Upper lobe of right lung (tissue), 1 donor: ENCODE measurements at places on chromosomes 1 and 21. TPM values are rescaled to one million over a fixed set of nuclear protein-coding genes. Genes with fewer than 3 reads are reported as not detected.
A peak's percentile ranks its signal among the peaks of the same experiment; 100 is the strongest.

- DNase-seq, result no peak
- no peaks in the 10 kb centered on the region for H3K36me3 ChIP-seq
- peaks cover 23% of the 10 kb centered on the region for H3K4me1 ChIP-seq
- no peaks in the 10 kb centered on the region for H3K27me3 ChIP-seq
- peak overlapping the region; percentile 95 for H3K27ac ChIP-seq
- H3K4me3 ChIP-seq, result peak overlapping the region; percentile 98
Measured at GRCh38 chr1:202143011-202143767, 1.3 kb downstream of the ARL8A start.

- no peaks in the 10 kb centered on the region for H3K27me3 ChIP-seq
- H3K4me3 ChIP-seq, result peak overlapping the region; percentile 79
- H3K4me1 ChIP-seq, result peaks cover 26% of the 10 kb centered on the region
- no peak for DNase-seq
Measured at GRCh38 chr1:44776730-44777068, 1.4 kb downstream of the RPS8 start.

GRCh38 chr1:89637496-89637895 is 4.6 kb downstream of the LRRC8C start:
- no peak for DNase-seq
- H3K4me1 ChIP-seq, result peaks cover 3% of the 10 kb centered on the region
- H3K4me3 ChIP-seq, result no peak overlapping the region
- no peaks in the 10 kb centered on the region for H3K36me3 ChIP-seq

The ADAMTS1 gene
- 122 TPM for total RNA-seq

- no peak overlapping the region for H3K27ac ChIP-seq
- no peaks in the 10 kb centered on the region for H3K27me3 ChIP-seq
- DNase-seq, result no peak
- H3K36me3 ChIP-seq, result no peaks in the 10 kb centered on the region
- H3K4me1 ChIP-seq, result no peaks in the 10 kb centered on the region
Measured at GRCh38 chr1:61461406-61462384, 263.2 kb downstream of the TM2D1 start.

GRCh38 chr1:187960125-187960638 is 1131.4 kb downstream of the PLA2G4A start:
- H3K36me3 ChIP-seq, result no peaks in the 10 kb centered on the region
- H3K27me3 ChIP-seq, result no peaks in the 10 kb centered on the region
- no peak for DNase-seq
- H3K4me3 ChIP-seq, result no peak overlapping the region
- H3K27ac ChIP-seq, result no peak overlapping the region
- H3K4me1 ChIP-seq, result no peaks in the 10 kb centered on the region

- H3K27ac ChIP-seq, result no peak overlapping the region
- no peaks in the 10 kb centered on the region for H3K4me1 ChIP-seq
- DNase-seq, result no peak
- H3K27me3 ChIP-seq, result no peaks in the 10 kb centered on the region
Measured at GRCh38 chr1:242674951-242675645, 150.6 kb upstream of the PLD5 start.

The LRRC38 gene
- 0.17 TPM for total RNA-seq

GRCh38 chr1:60066001-60066400 is 7.6 kb downstream of the C1orf87 start:
- no peaks in the 10 kb centered on the region for H3K4me1 ChIP-seq
- H3K27ac ChIP-seq, result no peak overlapping the region
- no peak for DNase-seq
- no peaks in the 10 kb centered on the region for H3K36me3 ChIP-seq

The BACE2 gene
- 20.9 TPM for total RNA-seq

GRCh38 chr1:8448911-8449661 is 131.2 kb downstream of the SLC45A1 start:
- no peak for DNase-seq
- no peaks in the 10 kb centered on the region for H3K27me3 ChIP-seq
- H3K27ac ChIP-seq, result peak overlapping the region; percentile 69
- peak overlapping the region; percentile 20 for H3K4me3 ChIP-seq
- peaks cover 20% of the 10 kb centered on the region for H3K4me1 ChIP-seq

The FAM72D gene
- 0.43 TPM for total RNA-seq

DNA sequence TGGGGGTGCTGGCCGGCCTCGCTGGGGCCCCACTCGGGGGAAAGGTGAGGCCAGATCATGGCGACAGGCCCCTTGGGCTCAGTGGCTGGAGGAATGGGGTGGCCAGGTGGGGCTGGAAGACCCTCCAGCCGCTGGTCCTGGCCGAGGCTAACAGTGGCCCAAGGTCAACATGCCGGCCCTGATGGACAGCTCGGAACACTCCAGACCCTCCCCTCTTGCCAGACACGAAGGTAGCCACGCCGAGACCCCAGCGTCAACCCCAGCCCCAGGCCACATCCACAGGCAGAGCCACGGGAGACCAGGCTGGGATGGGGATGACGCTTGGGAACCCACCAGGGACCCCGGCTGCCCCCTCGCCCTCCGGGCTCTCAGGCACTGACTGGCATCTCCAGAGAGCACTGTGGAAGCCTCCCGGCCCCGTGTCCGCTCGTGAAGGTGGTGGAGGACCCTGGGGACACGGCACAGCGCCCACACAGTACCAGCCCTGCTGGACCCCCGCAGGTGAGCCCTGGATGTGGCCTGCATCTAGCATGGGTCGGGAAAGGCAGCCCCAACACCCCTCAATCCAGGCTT is 905 bp upstream of the C1QTNF12 start:
- no peaks in the 10 kb centered on the region for H3K4me1 ChIP-seq
- peaks cover 11% of the 10 kb centered on the region for H3K27me3 ChIP-seq
- H3K36me3 ChIP-seq, result peaks cover 6% of the 10 kb centered on the region
- DNase-seq, result no peak

The FAM3B gene
- 5.2 TPM for total RNA-seq

DNA sequence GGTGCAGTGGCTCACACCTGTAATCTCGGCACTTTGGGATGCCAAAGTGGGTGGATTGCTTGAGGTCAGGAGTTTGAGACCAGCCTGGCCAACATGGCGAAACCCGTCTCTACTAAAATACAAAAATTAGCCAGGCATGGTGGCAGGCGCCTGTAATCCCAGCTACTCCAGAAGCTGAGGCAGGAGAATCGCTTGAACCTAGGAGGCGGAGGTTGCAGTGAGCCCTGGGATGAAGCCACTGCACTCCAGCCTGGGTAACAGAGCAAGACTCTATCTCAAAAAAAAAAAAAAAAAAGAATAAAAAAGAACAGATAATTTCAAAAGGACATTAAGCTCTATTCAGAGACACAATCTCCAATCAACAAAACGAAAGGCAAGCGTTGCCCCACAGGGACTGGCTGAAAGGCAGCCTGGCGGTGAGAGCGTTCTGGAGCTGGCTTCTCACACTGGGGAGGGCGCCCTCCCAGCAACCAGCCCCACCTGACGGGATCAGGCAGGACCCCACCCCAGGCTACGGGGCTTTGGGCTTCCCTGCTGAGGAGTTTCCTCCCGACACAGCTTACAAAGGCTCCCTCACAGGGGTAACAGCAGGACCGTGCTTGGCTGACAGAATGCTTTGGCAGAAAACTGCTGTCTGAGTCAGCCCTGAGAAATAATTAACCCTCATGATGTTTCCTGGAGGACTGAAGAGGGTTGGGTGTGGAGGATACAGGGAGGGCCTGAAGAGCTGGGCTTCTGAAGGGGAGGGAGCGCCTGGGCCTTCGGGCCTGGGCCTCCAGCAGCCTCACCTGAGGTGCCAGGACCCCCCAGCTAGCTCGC is 31.1 kb upstream of the SRP9 start:
- no peaks in the 10 kb centered on the region for H3K27me3 ChIP-seq
- H3K4me1 ChIP-seq, result peaks cover 18% of the 10 kb centered on the region
- DNase-seq, result peak; percentile 72
- H3K27ac ChIP-seq, result peak overlapping the region; percentile 79
- no peaks in the 10 kb centered on the region for H3K36me3 ChIP-seq
- peak overlapping the region; percentile 45 for H3K4me3 ChIP-seq

The E2F2 gene
- 0.32 TPM for total RNA-seq

DNA sequence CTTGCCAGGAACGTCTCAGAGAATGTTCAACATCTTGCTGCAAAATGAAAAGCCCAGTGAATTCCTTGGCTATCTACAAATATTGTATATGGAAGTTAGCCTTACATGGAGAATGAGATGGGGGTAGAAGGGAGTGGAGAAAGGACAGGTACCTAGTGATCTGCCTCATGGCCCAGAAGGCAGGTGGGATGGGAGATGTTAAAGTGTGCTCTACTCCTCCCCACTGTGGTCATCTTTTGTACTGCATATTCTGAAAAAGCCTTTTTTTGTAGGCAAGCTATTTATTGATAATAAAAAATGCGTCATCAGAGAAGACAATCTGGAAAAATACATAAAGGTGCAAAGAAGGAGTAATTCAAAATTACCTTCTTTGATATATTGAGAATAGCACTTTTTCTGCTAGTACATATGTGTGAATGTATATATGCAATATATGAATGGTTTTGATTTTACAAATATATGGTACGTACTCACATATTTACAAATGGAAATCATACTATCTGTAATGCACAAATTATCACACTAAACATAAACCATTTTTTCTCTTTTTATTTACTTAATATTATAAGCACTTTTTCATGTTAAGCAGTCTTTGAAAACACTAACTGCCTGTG is 19.1 kb upstream of the SLC5A9 start:
- DNase-seq, result no peak
- no peaks in the 10 kb centered on the region for H3K36me3 ChIP-seq
- H3K4me1 ChIP-seq, result no peaks in the 10 kb centered on the region
- H3K27ac ChIP-seq, result no peak overlapping the region

DNA sequence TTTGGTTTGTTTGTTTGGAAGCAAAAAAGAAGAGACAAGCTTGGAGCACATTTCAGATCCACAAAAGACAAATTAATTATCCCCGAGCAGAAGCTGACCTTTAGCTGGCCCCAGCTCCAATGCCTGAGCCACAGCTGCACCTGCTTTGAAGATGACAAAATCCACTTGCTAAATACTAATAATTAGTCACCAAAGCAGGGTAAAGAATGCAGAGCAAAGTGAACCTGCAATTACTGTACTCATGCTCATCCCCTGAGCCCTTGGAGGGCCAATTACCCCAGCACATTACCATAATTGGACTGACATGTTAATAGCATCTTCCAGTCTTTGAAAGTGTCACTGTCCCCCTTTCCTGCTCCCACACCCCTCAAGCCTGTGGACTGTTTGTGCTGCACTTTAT is 38.2 kb upstream of the KCND3 start:
- H3K27me3 ChIP-seq, result no peaks in the 10 kb centered on the region
- no peak for DNase-seq
- H3K4me3 ChIP-seq, result no peak overlapping the region
- H3K36me3 ChIP-seq, result no peaks in the 10 kb centered on the region

The CENPS gene
- 10.2 TPM for total RNA-seq

- no peak for DNase-seq
- H3K36me3 ChIP-seq, result no peaks in the 10 kb centered on the region
- H3K4me1 ChIP-seq, result no peaks in the 10 kb centered on the region
- no peak overlapping the region for H3K27ac ChIP-seq
Measured at GRCh38 chr1:222043444-222044292, 301.8 kb upstream of the DUSP10 start.

DNA sequence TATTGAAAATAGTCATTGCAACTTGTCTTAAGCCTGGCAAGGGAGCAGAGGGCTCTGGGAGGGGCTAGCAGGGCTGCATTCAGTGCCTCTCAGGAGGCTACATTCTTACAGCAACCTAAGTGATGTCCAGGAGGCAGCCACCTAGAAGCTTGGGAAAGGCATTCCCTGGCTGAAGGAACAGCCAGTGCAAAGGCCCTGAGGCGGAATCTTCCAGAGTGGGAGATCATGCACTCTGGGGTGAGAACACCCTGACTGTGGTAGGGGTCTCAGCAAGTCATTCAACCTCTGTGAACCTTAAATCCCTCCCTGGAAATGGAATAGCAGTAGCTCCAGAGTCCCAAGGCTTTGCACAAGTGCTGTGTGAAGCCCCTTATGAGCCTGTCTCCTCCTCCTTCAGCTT is 84.1 kb downstream of the TAS1R2 start:
- H3K27ac ChIP-seq, result no peak overlapping the region
- H3K4me1 ChIP-seq, result no peaks in the 10 kb centered on the region
- DNase-seq, result no peak

- peak overlapping the region; percentile 30 for H3K4me3 ChIP-seq
- no peaks in the 10 kb centered on the region for H3K36me3 ChIP-seq
- no peaks in the 10 kb centered on the region for H3K27me3 ChIP-seq
- H3K4me1 ChIP-seq, result no peaks in the 10 kb centered on the region
- H3K27ac ChIP-seq, result no peak overlapping the region
- DNase-seq, result no peak
Measured at GRCh38 chr1:159200769-159201168, 3.9 kb upstream of the ACKR1 start.

DNA sequence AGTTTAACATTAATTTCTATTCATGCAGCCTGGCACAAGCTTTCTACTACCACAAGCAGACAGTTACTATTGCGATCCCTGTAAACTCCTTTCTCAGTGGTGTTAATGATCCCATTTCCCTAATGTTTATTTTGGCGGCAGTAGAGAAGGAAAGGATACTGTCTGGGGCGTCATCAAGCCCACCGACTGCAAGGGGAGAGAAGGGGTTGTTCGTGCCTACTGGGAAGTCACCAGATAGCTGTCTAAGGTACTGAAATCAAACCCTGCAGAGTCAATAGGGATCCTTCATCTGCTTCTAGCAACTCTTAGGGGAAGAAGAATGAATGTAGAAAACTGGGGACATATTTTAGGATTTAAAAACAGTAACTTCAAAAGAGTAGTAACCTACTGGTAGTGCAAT is 95.2 kb upstream of the ADAR start:
- H3K36me3 ChIP-seq, result no peaks in the 10 kb centered on the region
- H3K4me1 ChIP-seq, result no peaks in the 10 kb centered on the region
- no peak overlapping the region for H3K4me3 ChIP-seq
- H3K27ac ChIP-seq, result no peak overlapping the region
- no peak for DNase-seq
- no peaks in the 10 kb centered on the region for H3K27me3 ChIP-seq

DNA sequence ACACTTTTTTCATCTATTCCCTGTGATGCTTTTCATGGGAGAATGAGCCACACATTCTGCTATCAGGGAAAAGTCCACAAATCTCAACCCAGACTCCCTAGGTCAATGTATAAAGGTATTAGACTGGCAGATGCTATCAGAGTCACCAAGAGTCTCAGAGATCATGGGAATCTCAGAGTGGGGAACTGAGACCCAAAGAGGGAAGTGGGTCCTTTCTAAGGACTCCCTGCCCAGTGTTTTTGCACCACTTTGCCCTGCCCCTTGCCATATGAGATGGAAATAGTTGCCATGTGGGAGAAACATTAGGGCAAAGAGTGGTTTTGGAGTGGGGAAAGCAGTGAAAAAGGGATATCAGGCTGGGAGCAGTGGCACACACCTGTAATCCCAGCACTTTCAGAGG is 19.1 kb upstream of the AZIN2 start:
- H3K36me3 ChIP-seq, result no peaks in the 10 kb centered on the region
- no peak overlapping the region for H3K4me3 ChIP-seq

- peaks cover 26% of the 10 kb centered on the region for H3K4me1 ChIP-seq
- H3K27me3 ChIP-seq, result no peaks in the 10 kb centered on the region
- no peaks in the 10 kb centered on the region for H3K36me3 ChIP-seq
- DNase-seq, result no peak
Measured at GRCh38 chr1:202281316-202282024, 60.3 kb downstream of the UBE2T start.

- no peaks in the 10 kb centered on the region for H3K4me1 ChIP-seq
- H3K27me3 ChIP-seq, result no peaks in the 10 kb centered on the region
- peak; percentile 82 for DNase-seq
- H3K27ac ChIP-seq, result no peak overlapping the region
Measured at GRCh38 chr1:3570066-3570986, 41.0 kb downstream of the MEGF6 start.
